ENCODE measurements at places on chromosomes 16 and 17.

DNA sequence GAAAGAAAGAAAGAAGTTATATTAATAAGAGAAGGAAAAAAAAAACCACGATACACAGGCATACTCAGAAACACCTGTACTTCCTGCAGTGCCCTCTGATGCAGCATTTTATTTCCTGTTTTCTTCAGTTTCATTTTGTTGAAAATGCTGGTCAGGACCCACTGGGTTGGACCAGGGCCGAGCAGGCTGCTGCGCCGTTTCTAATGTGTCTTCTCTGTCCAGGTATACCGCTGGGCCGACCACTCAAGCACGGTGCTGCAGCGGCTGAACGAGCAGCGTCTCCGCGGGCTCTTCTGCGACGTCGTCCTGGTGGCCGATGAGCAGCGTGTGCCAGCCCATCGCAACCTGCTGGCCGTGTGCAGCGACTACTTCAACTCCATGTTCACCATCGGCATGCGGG, 8.3 kb downstream of the KLHL36 start:
- DNase-seq = no peak

- no peak for DNase-seq
Measured at GRCh38 chr17:67999291-67999911, 3.1 kb upstream of the C17orf58 start.

DNA sequence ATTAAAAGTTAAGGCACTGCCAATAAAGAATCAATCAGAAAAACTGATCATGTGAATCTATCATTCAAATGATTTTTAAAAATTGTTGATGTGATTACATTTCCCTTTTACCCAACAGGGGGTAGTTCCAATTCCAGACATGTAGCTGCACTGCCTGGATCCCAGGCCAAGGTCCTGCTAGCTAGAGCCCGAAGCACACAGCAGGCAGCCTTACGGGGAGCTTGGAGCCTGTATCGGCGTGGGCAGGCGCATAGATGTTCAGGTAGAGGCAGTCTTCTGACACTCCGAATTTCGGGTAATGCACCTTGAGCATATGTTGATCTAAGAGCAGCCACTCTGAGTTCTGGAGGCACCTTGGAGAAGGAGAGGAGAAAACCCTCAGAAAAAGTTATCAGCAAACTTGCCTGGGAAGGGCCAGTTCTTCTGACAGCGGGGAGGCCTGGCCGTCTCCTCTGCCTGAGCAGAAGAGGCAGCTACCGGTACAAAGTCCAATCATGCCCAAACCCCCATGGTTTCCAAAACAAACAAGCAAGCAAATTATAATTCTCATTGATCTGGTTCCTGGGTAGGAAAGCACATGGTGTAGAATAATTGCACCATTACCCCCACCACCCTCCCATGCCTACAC, 3.6 kb downstream of the CES5A start:
- no peak for DNase-seq

DNA sequence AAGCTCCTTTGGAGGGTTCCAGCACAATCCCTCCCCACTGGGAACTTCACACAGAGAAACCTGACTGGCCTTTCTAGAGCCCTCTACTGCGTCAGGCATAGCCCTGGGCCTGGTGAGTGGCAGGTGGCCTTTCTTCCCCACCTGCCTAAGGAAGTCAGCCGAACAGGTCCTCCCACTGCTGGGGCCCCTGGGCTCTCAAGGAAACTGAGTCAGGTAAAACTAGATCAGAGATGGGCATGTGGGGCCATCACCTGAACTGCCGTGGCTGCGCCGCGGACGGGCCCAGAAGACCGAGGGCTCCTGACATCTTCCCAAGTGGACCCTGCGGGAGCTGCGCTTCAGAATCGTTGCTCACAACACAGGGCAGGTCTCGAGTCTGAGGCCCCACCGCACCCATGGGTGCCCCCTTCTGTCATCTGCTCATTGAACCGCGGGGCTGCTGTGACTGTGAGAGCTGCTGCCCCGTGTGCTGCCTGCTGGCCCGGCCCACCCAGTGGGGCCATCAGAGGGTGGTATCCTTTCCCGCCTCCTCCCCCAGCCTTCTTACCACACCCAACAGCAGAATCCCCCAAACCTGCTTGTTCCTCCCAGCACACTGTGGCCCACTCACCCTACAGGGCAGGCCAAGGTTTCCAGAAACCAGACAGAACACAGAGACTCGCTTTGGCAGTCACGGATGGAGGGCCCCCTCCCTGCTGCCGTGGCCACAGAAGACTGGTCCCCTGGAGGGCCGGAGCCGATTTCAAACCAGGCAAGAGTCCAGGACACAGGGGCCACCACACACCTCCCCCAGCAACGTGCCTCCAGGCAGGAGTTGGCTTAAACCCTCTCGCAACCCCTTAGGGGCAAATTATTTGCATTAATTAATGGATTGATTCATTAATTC, 81.1 kb downstream of the TBC1D16 start:
- DNase-seq = no peak

- DNase-seq = no peak
Measured at GRCh38 chr17:79866791-79867518, 27.7 kb upstream of the CBX4 start.

GRCh38 chr17:9668517-9668916, 23.2 kb downstream of the USP43 start:
- no peak for DNase-seq

DNA sequence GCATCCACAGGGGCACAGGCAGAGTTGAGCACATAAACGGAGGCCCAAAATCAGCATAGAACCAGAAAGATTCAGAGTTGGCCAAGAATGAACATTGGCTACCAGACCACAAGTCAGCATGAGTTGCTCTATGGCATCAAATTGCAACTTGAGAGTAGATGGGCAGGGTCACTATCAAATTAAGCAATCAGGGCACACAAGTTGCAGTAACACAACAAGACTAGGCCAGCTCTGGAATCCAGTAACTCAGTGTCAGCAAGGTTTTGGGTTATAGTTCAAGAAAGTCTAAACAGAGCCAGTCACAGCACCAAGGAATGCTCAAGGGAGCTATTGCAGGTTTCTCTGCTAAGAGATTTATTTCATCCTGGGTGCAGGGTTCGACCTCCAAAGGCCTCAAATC, 12.9 kb downstream of the G6PC1 start:
- DNase-seq = no peak

DNA sequence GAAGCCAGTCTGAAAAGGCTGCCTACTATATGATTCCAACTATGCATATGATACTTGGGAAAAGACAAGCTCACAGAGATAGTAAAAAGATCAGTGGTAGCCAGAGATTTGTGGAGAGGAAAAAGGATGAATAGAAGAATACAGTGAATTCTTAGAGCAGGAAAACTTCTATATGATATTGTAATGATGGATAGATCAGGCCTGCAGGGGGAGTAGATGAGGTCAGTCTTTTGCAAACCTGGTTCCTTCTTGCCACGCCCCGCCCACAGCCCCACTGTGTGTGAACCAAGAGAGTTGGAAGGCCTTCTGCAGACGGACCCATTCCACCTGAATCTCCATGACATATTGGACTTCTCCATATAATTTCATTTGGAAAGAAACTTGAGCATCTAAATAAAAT, 761 bp upstream of the CCL8 start:
- DNase-seq = no peak

- no peak for DNase-seq
Measured at GRCh38 chr17:82172486-82173160, 40.0 kb downstream of the CCDC57 start.
